ENCODE measurements at places on chromosomes 1 and 21.

GRCh38 chr1:2556277-2556677 is at the start of gene TNFRSF14:
Gene TNFRSF14, plus strand, starts transcription at chr1:2556371. Its CDS starts 294 bp downstream, at chr1:2556665.
- peak; percentile 68 for DNase-seq

DNA sequence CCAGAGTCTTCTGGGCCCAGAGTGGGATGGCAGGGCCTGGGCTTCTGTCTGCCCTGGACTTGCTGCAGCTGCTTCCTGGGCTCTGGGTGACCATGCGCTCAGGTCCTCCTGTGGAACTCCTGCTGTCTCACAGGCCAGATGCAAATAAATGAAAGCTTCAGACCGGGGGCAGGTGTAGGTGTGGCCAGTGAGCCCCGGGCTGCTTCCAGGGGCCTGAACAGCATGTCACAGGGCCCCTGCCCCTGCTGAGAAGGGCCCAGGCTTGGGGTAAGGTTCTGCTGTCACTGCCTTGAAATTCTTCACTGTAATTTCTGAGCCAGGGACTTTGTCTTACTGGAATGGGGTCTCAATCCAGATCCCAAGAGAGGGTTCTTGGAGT is 2.5 kb upstream of the PKNOX1 start:
- no peak for DNase-seq

GRCh38 chr1:226133504-226134123 is 52.9 kb downstream of the ACBD3 start:
- no peak for DNase-seq

- DNase-seq = no peak
Observed at GRCh38 chr1:57137980-57138379, 172.2 kb upstream of the C8B start.

Data from foreskin fibroblast (primary cell).